ENCODE measurements at places on chromosomes 7 and 10.

DNA sequence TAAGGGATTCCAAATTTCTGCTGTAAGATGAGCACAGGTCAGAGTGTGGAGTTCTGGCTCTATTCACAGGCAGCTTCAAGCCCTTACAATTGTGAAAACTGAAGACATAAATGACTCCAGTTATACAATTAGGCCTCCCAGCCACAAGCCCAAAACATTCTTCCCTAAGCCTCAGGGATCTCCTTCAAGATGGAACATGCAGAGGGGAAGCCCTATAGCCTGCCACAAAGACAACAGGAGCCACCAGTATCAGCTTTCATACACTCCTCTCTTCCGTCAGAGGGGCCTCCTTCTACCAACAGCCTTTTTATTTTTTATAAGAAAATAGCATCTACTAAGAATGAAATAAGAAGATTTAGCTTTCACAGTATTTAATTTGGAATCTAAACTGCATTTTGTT lies 46.5 kb downstream of the DLD start:
- DNase-seq = no peak

- DNase-seq = no peak
Measured at GRCh38 chr10:22915314-22915713, 12.5 kb upstream of the ARMC3 start.

DNA sequence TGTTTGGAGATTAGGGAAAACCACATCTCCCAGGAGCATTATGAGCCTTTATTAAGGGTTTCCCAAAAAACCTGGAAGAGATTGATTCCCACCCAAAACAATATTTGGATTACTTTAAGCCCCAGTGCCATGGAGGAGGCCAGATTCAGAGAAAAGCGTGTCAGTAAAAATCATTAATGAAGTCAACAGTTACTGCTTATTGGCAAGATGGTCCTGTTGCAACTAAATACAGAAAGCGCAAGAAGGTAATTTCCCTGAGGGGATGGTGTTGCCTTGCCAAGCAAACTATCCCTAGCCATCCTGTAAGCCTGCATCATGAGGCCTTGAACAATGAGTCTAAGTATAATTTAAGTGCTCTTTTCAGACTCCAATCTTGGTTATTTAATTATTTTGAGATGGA lies 156.6 kb downstream of the SPAG6 start:
- DNase-seq = no peak

GRCh38 chr10:28410420-28411135 lies 107.7 kb upstream of the MPP7 start:
- no peak for DNase-seq

GRCh38 chr7:102182016-102182415 lies 104.7 kb upstream of the SH2B2 start:
- DNase-seq = no peak

- no peak for DNase-seq
Measured at GRCh38 chr10:131314799-131315198, 3.3 kb upstream of the TCERG1L start.

DNA sequence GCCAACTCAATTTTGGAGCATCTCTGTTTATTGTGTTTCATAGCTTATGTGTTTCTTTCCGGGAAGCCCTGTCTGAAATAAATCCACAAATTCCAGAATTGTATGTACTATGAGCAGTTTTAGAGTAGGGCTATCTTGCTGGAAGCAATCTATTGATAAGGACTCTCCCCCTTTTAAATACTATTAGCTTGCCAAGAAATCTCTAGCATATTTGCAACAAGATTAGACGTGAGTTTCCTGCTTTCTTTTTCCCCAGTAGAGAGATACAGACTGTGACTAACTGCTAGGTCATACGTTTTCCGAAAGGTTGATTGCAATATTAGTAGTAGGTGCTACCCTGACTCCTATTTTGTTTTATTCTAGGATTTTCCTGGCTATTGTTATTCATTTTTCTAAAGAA lies 277.0 kb downstream of the MALRD1 start:
- DNase-seq = no peak

DNA sequence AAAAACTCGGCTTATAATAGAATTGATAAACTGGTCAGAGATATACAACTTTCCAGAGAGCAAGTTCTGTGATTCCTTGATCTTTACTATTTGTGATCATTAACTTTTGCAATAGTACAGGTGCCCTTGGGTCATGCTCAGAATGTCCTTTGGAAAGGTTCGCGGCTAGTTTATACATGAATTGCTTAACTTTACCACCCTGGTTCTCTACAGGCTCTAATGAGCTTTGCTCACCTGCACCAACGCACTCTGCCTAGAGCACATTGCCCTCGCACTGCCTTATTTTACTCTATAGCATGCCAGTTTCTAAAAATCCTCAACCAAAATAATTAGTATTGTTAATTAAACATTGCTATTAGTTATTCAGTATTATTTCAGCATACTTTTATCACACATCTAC lies 931.2 kb upstream of the KCND2 start:
- DNase-seq = no peak

DNA sequence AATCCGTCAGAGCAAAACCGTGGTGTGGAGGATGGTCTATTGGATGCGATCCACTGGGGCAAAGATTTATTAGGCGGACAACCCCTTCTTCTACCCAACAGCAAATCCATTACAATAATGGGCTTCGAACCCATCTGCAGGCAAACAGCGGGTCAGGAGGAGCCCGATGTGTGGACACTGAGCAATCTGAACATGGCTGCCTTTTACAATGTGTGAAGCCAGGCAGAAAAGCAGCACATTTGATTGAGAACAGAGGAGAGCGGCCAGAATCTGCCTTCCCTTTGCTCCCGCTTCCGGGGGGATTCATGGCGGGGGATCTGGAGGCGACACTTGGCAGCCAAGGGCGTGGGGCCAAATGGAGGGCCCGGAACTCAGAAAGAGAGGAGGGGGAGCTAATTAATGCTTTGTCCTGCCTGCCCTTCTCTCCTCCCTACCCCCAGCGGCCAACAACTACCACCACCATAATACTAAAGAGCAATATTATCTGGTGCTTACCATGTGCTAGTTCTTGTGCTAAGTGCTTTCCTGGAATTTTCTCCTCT lies 133.0 kb downstream of the EMX2 start:
- DNase-seq = no peak

DNA sequence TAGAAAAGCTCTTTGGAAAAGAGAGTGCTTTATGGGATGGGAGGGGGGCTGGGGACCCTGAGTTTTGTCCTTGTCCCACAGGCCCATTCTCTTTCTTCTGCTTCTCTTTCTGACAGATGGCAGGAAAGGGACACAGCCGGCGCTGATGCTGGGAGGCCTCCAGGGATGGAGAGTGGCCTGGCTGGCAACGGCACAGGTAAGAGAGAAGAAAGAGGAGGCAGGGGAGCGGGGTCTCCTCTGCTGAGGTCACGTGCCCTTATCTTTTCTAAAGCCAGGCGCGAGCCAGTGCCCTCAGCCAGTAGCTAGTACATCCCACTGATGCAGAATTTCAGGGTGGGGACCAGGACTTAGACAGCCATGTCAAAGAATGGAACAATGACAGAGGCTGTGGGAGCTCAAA lies 9.2 kb downstream of the ZNF775 start:
- DNase-seq = no peak

- DNase-seq = no peak
Measured at GRCh38 chr10:48655411-48656240, 29.0 kb upstream of the WDFY4 start.

DNA sequence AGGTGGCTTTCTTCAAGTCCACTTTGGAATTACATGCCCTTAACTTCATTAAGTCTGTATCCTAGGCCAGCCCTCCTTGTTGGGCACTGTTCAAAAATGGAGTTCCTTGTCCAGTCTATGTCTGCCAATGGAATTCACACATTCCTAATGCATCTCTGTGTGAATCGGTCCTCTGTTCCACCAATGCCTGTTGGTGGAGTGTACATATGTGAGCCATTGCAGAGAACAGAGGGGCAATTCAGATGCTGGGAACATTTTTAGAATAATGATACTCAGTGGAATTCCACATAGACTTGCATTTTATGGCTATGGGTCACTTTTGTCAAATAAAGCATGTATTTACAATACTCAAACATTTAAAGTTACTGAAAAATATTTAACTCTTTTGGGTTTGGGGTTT lies 108.3 kb downstream of the COL28A1 start:
- DNase-seq = no peak

GRCh38 chr7:150976529-150977381 lies 1.4 kb downstream of the KCNH2 start:
- DNase-seq = no peak

DNA sequence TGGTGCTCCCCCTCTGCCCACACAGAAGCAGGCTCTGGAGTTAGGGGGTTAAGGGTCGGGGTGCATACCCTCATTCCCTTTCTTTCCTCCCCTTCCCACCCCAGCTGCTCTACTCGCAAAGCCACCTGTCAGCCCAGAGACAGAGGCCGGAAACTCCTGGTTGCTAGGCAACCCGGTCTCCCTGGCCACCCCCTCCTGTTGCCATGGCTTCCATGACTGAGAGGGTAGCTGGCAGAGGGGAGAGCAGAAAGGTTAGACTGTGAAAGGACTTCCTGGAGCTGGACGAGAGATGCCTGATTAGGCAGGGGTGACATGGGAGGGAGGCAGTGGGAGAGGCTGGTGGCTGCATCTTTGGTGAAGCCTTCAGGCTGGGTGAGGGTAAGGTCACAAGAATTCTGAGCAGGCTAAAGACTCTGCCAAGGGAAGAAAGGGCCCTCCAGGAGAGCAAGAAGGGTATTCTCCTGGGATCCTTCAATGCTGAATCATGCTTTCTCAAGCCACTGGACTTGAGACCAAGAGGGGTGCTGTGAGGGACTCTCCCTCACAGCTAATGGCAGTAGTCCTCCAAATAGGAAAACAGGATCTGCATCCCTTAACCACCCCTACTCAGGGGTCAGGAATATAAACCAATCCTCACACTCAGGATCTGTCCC lies 5.4 kb downstream of the PSD start:
- DNase-seq = no peak

GRCh38 chr7:22123139-22123538 lies 177.4 kb upstream of the CDCA7L start:
- no peak for DNase-seq

GRCh38 chr10:122143238-122143841 lies 127.8 kb upstream of the BTBD16 start:
- DNase-seq = no peak

- DNase-seq = no peak
Measured at GRCh38 chr10:30759423-30759822, 129.9 kb upstream of the LYZL2 start.

GRCh38 chr7:92751902-92752901 lies 84.2 kb downstream of the CDK6 start:
- no peak for DNase-seq

DNA sequence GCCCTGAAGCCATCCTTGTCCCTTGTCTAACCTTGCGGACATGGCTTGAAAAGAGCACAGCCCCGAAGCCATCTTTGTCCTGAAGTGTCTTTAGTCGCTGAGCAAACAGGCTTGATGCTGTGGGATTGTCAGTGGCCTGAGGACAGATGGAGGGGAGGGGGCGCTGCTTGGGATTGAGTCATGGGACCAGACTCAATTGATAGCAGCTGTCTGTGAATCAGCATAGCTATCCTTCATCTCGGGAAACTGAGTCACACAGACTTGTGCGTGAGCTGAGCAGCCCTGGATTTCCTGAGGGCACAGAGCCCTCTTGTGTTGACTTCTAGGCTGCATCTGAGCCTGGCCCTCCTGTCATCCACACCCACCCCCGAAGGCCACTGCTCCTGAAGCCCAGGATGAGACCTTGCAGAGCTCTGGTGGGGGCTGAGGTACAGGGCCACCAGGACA lies 14.4 kb downstream of the MYO1G start:
- DNase-seq = no peak

DNA sequence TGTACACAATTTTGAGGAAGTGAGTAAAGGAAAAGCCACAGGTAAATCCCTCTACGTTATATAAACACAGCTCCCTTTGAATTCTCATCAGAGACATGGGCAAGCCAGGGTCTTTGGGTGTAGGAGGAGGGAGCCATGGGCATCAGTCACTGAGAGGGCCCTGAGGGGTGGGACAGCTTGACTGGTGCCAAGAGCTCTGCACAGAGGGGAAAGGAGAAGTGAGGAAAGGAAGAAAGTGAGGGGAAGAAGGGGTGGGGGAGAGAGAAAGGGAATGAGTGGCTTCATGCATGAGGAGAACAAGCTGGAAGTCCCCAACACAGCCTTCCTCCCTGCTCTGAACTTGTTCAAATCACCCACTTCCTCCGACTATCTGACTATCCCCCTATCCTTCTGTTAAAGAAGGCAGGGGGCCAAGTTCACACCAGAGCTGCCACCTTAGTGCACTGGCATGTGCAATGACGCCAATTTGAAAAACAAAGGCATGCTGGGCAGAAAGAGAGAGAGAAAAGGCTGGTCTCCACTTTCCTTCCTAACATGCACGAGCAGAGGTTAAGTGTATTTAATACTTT lies 16.4 kb upstream of the RNF148 start:
- no peak for DNase-seq

GRCh38 chr10:118687472-118687871 lies 67.3 kb downstream of the CACUL1 start:
- DNase-seq = no peak

GRCh38 chr7:10973942-10974911 lies 555 bp downstream of the PHF14 start:
- peak; percentile 25 for DNase-seq

GRCh38 chr7:27420702-27421101 lies 178.1 kb downstream of the EVX1 start:
- DNase-seq = no peak

DNA sequence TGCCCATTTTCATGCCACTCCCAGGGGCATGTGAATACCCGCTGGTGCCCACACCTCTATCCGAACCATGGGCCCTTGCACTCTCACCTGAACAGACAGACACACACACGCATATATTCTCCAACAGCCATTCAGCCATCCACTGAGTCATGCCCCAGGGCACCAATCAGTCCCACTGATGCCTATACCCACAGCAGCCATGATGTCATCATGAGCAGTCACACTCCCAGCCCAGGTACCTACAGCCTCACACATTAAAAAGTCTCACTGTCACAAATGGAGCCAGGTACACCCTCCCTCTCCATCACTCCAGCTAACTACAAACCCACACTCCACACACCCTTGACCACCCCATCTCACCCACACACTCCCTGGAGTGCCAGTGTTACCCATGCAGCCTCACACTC lies 12.2 kb downstream of the VSIR start:
- no peak for DNase-seq

DNA sequence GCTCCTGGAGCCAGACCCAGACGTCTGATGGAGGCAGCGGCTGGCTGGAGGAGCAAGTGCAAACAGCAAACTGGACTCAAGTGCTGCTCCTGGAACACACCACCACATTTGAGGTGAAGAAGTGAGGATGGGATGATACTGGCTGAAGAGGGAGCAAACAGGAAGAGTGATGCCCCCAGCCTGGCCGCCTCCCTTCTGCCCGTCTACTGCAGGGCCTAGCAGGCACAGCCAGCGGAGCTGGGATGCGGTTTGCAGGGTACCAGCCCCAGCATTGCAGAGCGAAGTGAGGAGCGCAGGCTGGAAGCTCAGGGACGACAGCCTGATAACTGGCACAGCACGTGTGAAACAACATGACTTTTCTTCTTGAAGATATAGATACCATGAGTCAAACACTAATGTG lies 111.8 kb upstream of the ZNF32 start:
- no peak for DNase-seq
